ENCODE measurements at places on chromosomes 3 and 15.

DNA sequence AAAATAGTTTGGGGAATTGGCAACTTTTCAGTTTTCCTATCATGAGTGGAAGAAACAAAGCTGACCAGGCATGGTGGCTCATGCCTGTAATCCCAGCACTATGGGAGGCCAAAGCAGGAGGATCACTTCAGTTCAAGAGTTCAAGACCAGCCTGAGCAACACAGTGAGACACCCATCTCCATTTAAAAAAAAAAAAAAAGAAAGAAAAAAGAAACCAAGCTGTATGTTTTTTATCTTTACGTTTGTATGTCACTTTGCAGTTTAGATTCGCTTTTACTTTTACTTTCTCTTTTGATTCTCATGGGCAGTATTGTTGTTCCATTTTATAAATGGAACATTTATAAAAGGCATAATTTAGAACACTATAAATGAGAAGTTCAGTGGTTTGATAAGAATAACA is 31.2 kb upstream of the TNIK start:
- no peak for DNase-seq

- no peak for DNase-seq
Measured at GRCh38 chr3:53185761-53186465, 24.9 kb downstream of the PRKCD start.

DNA sequence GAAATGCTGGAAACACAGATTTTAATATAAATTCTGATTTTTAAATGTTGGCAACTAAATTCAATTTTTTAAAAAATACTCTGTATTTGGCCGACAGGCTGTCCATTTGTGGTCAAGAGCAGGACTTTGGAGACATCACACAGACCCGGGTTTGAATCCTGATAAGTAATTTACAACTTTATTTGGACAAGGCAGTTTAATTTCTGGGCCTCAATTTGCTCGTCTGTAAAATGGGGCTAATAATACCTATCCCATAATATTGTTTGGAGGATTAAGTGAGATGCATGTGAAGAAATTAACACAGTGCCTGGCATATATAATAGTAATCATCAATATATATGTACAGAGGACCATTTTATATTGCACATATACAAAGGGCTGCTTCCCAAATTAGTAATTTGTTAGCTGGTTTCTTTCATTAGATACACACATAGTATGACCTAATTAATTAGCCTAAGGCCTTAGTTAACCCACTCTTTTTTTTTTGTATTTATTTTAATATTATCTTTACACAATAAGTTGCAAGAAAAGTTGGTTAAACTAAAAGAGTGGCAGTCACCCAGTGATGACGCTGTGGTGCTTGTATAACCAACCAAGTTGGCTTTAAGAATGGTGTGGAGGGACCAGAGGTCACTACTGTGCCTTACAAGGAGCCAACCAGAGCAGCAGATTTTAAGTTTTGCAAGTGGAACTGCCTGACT is 665 bp downstream of the PIGB start:
- no peak for DNase-seq

DNA sequence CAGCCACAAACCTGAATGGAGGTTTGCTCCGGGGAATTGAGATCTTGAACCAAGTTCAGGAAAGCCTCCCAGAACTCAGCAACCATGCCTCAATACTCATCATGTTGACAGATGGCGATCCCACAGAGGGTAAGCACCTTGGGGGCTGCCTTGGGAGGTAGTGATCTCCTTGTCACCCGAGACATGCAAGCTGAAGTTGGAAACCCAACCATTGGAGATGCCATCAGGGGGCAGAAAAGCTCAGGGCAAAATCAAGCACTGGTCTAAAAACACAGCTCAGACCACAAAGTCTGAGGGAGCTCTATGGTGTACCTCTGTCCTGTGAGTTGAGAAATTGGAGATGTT is 5.8 kb downstream of the ITIH1 start:
- no peak for DNase-seq

DNA sequence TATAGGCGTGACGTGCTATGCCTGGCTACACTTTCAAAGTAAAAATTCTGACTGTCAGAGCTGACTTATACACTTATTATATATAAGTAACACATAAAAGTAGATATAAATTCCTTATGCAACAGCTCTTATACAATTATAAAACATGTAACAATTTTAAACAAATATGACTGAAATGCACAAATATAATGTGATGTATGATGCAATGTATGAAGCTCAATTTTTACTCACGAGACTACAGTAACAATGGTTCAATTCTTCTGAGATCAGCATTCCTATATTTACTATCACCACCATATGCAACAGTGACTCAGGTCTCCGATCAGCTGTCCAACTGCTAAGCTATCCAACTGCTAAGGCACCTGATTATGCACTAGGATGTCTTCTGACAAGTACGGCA is 8.2 kb downstream of the BNIP2 start:
- DNase-seq: no peak

DNA sequence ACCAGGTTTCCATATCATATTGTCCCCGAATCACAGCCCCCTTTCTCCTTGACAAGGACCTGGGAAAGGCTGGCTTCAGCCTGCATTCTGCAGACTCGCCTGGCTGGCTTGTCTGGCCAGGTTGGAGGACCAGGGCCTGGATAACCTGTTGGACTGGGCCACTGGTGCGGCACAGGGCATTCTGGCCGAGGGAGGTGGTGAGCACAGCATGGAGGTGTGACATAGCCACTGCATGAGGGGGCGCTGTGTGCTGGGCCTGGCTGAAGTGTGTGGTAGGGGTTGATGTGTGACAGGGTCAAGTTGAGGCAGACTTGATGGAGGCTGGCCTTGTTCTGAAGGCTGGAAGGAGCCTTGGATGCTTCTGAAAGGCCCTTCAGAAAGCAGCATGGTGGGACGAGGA is 2.9 kb downstream of the ESYT3 start:
- DNase-seq: no peak

- DNase-seq: no peak
Measured at GRCh38 chr3:31008994-31009393, 114.5 kb upstream of the GADL1 start.

GRCh38 chr15:86178845-86179244 is 99.2 kb downstream of the AGBL1 start:
- DNase-seq: no peak

DNA sequence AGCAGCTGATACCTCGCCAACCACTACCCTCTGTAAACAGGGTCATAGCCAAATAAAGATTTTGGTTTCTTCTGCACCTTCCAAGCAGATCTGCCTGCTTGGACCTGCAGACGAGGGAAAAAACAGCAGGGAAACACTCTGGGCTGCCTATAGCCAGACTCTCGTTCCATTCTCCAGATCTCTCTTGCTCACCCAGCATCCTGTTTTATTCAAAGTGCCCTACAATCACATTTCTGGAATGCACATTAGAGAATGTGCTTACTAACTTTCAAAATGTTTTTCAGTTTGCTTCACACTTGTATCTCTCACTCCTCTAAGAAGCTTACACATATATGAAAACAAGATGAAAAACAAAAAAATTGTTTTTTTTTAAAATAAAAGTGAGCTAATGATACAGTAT is 71.4 kb downstream of the MLH1 start:
- no peak for DNase-seq

- DNase-seq: no peak
Measured at GRCh38 chr3:154275965-154276364, 48.3 kb downstream of the DHX36 start.

DNA sequence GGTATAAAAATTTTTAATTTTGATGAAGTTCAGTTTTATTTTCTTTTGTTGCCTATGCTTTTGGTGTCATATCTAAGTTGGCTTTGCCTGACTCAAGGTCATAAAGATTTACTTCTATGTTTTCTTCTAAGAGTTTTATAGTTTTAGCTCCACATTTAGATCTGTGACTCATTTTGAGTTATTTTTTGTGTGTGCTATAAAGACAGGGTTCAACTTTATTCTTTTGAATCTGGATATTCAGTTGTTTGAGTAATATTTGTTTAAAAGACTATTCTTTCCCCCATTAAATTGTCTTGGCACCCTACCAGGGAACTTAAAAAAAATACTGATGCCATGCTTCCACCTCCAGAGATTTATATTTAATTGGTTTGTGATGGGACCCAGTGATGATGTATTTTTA is 4.0 kb downstream of the MAP3K13 start:
- no peak for DNase-seq

DNA sequence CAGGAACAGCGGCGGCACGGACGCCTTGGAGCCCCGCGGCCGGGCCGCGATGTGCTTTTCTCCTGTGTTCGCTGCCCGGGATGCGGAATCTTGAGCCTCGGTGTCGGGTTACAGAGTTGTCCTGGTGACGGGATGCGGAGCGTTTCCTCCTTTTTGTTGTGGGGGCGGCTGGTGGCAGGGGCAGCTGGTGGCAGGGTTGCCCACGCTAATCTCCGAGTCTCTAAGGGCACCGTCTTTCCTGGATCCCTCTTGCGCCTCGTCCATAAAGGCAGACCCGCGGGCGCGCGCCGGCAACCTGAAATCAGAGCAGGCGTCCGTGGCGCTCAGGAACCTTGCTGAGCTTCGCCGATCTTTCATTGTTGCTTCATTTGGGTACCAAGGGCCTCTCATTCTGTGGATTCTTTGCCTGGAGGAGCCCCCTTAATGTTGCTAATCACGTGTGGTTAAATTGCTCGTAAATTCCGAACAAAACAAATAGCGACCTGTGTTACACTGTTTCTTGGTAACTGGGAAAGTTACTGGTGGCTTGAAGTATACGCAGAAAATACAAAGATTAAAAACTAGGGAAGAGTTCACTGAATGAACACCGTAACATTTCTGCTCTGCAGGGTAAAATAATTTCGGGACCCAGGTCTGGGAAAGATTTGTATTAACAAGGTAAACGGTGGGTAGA is 844 bp upstream of the PFN2 start:
- no peak for DNase-seq

DNA sequence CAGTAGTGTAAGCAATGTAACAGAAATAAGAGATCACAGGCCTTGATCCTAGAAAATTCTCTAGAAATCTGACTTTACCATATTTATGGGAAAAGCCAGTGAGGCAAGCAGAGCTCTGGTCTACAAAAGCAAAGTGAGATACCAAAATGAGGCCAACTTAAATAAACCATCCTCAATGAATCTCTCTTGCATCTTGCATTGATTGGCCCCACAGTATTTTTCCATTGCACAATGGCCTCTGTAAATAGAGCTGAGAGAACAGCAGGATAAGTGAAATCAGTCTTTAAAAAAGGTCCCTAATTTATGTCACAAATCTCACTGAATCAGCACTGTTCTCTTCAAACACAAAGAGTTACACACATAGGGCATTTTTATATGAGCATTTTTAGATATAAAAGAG is 8.9 kb downstream of the CFAP20DC start:
- DNase-seq: no peak

DNA sequence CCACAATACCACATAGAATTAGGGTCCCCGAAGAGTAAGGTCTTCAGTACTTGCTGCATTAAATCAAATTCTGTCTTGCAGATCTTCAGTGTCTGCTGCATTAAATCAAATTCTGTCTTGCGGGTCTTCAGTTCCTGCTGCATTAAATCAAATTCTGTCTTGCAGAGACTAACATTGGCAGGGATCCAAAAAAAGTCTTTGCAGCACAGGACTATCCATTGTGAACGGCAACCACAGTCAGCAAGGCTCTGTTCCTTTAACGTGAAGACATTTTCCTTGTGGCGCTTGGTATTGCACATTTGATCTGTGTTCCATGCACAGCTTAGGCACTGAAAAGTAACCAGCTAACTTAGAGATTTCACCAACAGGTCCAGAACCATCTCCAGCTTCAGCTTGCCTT is 46.8 kb upstream of the POMGNT2 start:
- no peak for DNase-seq

DNA sequence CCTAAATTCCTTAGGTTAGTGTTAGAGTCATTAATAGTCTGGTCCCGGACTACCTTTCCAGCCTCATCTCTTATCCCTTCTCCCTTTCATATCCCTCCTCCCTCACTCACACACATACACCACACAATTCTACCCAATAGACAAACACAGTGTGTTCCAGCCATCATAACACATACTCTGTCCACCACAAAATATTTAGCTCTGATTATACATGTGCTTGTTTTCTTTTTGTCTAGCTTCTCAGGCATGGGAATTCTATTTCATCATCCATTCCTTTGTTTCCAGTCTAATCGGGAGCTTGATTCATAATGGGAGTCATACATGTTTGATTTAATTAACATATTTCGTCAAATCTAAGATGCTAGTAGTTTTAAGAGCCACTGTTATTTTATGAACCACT is 161.8 kb upstream of the BFSP2 start:
- no peak for DNase-seq

DNA sequence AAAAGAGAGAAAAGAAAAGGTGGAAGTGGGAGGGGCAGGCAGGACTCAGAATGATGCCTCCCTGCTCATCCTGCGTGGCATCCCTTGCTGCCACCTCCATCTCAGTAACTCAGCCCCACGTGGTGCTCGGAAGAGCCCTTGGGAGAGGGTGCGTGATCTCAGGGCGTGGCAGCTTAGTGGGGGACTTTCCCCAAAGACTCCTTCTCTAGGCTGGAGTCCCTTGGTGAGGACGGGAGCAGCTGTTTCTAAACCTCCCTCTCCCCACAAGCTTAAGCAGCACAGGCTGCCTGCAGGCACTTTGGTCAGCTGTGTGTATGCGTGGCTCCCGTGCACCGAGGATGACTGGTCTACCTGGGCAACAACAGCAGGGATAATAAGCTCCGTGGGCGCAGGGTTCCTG is 7.4 kb upstream of the ANPEP start:
- no peak for DNase-seq

DNA sequence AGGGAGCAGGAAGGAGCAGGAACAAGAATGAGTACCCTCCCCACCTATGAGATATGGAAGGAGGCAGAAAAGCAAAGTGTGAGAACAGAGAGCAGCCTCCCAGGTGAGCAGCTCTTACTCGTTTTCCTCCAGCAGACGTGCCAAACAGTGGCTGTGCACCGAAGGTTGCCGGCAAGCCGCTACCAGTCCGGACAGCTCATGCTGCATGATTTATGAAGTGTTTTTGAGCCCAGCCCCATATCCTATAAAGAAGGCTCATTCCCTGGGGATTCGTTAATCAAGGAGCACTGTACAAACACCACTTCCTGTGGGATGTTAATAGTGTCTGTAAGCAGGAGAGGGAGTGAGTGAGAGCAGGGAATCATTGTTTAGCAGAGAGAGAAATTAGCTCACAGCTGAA is 118.3 kb upstream of the FOXB1 start:
- DNase-seq: no peak
